Right cardiac atrium (tissue), 5 donors: ENCODE measurements at places on chromosomes 3 and 15. TPM values are rescaled to one million over a fixed set of nuclear protein-coding genes. Genes with fewer than 3 reads are reported as not detected.

Gene NEIL1
- 12.2 TPM for total RNA-seq

Gene BTLA
- not detected for total RNA-seq

- no peak for DNase-seq
These were observed 100.8 kb upstream of the SOX2 start for GRCh38 chr3:181610973-181611265.

DNA sequence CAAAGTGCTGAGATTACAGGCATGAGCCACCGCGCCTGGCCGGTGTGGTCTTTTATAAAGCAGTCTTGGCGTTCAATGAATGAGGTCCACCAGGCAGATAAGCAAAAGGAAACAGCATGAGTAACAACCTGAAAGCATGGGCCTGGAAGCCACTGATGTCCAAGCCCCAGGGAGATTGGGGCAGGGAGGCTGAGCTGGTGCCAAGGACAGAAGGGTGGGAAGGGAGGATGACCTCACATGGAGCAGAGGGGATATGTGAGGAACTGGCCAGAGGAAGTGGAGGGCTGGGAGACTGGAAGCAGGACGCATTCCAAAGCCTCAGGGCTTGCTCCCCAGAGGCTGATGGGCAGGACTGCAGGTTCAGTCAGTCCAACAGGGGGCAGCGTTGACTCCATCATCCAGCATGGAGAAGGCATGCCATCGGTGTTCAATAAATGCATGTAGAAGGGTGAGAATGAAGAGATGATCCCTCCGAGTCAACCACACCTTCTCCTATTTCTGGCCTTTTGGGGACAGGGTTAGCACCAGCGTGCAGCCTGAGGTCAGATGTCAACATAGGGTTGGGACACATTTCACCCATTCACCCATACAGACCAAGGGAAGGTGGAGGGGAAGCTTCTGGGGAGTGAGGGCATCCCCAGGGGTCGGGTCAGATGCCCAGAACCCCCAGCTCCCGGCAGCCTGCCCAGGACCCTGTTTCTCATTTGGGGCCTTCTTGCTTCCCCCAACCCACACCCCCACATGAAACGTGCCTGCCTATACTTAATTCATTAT is 14.8 kb downstream of the MYL3 start:
- peak; percentile 76 for DNase-seq

DNA sequence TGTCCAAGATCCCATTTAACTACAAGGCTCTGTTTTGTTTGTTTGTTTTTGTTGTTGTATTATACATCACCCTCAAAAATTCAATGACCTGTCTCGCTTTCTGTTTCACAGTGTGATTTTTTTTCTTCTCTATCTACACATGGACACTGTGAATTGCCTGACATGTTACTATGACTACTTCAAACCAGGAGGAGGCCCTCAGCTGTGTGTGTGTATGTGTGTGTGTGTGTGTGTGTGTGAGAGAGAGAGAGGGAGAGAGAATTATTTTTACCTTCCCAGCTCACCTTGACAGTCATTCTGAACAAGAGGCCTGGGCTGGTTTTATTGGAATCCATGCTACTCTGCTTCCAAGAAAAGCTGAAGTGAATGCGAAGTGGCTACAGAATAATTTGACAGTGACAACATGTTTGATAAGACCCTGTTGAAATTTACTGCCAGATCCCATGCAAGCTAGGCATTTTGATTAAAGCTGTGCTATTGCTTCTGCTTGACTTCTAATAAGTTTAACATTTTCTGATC is 841.4 kb downstream of the NSUN3 start:
- no peak for DNase-seq

Gene NXPE3
- total RNA-seq, result 46.5 TPM

DNA sequence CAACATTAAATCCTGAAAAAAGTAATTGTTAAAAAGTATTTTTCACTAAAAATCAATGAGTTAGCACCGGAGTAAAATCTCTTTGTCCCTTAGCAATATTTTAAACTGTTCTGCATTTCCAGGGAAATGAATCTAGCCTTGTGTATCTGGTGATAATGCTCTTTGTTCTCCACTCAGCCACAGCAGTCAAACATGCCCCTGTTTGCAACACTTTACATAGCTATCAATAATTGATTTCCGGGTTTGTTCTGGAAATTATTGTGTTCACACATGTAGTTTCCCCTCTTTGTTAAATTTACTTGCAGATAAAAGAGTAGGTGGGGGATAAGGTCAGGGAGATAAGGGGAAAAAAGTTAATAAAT is 3.6 kb upstream of the A4GNT start:
- no peak for DNase-seq

DNA sequence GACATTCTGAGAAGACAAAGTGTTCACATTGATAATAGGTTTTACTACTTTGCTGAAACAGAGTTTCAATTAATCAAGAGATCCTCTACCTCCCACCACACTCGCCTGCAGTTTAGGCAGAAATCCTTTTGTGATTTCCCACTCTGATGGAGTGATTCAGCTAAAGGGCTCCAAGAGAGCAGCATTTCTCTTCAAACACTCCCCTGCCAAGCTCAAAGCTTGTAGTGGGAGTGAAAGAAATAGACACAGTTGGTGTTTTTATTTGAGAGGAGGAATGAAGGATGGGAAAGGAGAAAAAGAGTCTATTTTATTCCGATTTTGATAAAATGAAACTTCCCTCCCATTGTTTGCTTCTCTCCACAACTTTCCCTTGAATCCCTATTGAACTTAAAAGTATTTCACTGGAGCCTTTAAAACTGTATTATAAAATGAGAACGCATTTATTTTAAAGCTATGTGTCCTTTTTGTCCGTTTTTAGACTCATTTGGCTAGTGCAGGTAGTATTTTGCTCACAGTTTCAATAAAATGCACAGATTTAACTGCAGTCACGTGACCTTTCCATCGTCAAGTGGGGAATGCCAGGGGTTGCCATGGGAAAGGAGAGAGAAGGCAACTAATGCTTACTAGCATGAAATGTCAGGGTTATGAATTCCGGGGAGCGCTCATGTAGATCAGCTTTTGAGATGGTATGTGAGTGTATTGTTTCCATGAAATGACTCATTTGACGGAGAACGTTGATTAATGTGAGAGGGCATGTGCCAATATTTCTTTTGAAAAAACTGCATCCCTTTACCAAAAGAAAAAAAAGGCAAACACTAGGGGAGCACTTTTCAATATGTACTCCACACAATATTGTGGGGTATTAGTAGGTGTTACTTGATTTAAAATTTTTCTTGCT is 7.7 kb upstream of the OSBPL11 start:
- DNase-seq, result no peak

Gene GATA2
- total RNA-seq, result 9.7 TPM

Gene TIGIT
- 0.23 TPM for total RNA-seq

- DNase-seq, result no peak
These were observed 30.9 kb upstream of the SPSB4 start for GRCh38 chr3:141020143-141020830.

- no peak for DNase-seq
These were observed 6.4 kb downstream of the PLA2G4E start for GRCh38 chr15:42014406-42014805.

DNA sequence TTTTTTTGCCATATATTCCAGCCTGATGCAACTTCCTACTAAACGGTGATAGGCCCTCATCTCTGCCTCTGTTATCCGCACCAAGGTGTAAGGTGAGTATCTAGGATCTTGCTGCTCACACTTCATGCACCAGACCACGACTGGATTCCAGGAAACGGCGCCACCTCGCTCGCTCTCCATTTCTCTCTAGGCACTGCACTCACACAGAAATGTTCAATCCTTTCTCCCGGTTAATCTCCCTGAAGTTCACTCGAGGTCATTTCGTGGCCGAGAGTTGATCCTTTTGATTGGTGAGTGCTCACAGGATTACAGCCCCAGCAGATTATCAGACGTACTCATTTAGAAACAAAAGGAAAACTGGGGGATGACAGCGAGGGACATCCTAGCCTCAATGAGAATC is 28.1 kb downstream of the MCF2L2 start:
- DNase-seq, result no peak

Gene PRSS50
- not detected for total RNA-seq

DNA sequence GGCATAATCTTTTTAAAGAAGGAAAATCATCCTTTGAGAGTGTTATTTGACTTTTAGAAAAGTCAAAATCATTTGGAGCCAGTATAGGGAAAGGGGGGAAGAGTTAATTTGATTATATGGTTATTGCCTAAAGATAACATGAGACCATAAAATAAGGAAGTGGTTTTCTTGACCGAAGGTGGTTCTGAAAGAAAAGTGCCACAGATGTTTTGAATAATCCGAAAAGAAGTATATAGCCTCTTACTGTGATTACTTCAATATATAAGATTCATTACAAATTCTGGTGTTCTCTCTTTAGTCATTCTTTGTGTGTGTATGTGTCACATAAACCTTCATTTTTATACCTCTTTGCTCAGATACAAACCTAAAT is 1.1 kb downstream of the DNAJB11 start:
- DNase-seq, result no peak

GRCh38 chr3:109985943-109986555 is 648.7 kb upstream of the DPPA4 start:
- no peak for DNase-seq

GRCh38 chr3:50322115-50322385 is 495 bp downstream of the HYAL2 start:
- no peak for DNase-seq
